ENCODE measurements at places on chromosomes 1 and 21.
A peak's percentile ranks its signal among the peaks of the same experiment; 100 is the strongest.

DNA sequence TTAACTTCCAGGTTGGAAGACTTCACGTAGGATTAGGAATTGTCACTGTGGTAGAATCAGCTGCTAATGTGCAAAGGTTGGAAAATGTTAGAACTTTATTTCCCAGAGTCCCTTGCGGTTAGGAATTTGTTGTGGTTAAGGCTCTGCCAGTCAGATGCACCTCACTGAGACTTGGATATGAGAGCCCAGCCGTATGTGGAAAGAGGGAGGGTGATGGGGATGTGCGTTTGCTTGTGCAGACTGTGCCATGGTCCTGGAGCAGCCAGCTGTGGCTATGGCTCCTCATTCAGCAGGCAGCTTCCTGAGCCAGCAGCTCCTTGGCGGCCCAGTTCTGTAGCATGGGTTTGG is 12.5 kb downstream of the S100A10 start:
- DNase-seq, result no peak

GRCh38 chr21:24994717-24995116 is 612.6 kb downstream of the MRPL39 start:
- DNase-seq, result no peak

- DNase-seq, result no peak
Observed at GRCh38 chr1:31135973-31136600, 70.6 kb upstream of the PUM1 start.

GRCh38 chr1:89703469-89703868 is 70.5 kb downstream of the LRRC8C start:
- no peak for DNase-seq

- no peak for DNase-seq
Observed at GRCh38 chr1:118338936-118339335, 153.9 kb upstream of the SPAG17 start.

- no peak for DNase-seq
Observed at GRCh38 chr21:33073636-33074035, 3.7 kb downstream of the OLIG1 start.

DNA sequence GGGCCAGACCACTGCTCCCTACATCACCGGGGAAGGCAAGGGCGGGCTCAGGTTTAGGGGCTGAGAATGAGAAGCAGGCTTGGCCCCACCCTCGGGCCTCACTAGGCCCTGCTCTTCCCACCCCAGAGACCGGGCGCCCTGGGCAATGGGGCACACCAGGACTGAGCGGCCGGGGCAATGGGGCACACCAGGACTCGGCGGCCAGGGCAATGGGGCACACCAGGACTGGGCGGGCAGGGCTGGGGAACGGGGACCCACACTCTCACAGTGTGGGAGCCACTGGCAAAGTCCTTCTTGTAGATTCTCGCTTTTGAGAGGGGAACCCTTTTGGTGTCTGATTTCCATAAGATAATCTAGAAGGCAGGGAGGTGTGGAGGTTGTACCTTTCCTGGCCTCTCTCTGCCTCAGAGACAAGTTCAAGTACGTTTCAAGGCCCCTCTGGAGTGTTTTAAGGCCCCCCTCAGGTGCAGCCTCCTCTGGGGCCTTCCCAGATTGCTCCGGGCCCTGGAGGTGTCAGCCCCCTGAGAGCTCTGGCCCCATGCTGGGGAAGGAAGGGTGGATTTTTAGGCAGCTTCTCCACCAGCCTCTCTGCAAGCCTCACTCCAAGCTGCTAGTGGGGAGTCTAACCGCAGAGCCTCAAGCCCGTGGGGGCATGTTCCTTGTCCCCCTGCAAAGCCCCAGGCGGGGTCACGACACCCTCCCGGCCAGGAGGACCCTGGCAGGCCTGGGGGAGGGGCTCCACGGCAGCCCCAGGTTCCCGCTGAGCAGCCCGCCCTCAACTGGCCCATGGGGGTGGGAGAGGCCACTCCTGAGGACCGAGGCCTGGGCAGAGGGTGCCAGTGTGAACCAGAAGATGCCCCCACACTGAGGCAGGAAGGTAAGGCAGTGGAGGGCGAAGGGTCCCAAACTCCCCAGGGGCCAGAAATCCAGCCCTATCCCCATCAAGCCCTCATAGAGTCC is 66.2 kb downstream of the ARHGEF16 start:
- no peak for DNase-seq

DNA sequence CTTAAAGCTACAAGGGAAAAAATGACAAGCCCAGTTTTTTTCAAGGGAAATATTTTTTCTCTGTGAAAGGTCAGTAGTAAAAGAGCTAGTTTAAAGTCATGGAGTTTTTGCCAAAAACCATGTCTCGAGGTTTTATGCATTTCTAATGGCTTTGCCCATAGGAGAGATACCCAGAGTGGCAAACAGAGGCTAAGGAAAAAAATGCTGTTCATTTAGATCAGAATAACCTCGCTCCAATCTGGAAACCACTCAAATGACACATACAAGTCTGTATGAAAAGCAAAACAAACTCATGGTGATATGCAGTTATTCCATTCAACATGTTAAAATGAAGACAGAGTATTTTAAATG is 36.9 kb upstream of the EDEM3 start:
- DNase-seq, result no peak

DNA sequence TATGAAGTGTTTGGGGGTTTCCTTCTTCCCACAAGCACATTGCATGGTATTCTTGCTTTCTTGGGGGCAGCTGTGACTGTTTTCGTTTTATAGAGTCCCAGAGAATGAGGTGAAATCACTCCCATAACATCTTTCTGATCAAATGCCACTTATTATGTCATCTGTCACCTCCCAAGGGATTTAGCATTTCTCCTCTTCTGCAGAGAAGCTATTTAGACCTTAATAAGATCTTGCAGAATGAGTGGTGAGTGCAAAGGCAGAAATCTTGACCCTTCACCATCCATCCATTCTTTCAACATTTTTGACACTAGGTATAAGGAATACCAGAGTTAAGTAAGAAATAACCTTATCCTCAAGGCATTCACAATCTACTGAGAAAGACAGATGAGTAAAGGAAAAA is 318.6 kb upstream of the POU3F1 start:
- peak; percentile 4 for DNase-seq

DNA sequence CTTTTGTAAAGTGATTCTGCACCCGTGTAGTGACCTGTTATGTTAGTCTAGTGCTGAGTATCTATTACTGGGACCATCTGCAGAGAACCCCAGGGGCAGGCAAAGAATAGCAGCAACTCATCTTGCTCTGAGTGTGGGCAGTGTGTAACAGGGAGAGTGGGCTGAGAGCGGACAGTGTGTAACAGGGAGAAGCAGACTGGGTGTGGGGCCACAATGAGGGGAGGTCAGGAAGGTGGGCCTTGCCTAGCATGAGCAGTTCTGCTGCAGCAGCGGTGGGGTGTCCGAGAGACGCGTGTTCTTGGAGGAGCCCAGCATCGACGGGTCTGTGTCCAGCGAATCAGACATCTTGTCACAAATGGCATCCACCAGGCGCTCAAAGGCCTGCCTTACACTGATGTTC is 41.2 kb upstream of the NRDC start:
- no peak for DNase-seq

GRCh38 chr1:100130552-100131077 is 2.1 kb downstream of the SASS6 start:
- DNase-seq, result no peak

DNA sequence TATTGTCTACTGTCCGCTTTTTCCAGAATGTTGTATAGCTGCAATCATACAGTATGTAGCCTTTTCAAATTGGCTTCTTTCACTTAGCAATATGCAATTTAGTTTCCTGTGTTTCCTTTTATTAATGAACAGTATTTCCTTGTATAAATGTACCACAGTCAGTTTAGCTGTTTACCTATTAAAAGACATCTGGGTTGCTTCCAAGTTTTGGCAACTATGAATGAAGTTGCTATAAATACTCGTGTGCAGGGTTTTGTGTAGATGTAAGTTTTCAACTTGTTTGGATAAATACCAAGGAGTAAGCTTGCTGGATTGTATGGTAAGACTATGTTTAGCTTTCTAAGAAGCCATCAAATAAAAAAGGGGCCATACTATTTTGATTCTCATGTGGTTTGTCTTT is 24.4 kb upstream of the KCNJ6 start:
- DNase-seq, result no peak

DNA sequence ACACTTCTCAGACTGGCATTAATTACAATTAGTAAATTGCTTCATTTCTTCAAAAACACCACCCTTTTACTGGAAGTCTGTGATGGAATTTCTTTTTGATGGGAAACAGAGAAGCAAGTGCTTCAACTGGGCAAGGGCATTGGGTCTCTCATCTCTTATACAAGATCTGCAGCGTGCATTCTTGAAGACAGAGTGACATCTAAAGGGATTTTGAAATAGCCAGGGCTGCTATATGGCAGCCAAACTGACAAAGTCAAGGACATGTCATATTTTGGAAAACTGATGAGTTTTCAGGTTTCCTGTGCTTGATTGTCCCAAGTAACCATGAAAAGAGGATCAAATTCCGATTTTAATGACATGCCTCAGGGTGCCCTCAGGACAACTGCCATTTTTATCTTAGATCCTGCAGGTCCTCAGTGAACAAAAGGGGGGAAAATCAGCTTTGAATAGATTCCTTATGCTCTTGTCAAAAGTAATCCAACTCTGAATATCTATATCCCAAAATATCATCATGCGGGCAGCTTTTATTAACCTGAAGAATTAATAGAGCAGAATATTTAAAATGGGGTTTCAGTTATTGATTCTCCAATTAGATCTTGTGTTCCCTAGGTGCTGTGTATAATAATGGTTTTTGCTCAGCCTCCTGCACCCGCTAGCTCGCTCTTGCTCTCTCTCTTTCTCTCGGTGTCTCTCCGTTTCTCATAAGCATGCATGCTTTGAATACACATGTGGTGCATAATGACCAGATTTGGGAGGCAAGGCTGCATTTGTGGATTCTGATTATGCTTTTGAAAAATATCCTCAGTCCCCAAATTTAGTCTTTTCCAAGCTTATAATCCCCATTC is 221.8 kb downstream of the TTLL7 start:
- no peak for DNase-seq

- no peak for DNase-seq
Observed at GRCh38 chr1:247386687-247387086, 29.3 kb upstream of the NLRP3 start.

DNA sequence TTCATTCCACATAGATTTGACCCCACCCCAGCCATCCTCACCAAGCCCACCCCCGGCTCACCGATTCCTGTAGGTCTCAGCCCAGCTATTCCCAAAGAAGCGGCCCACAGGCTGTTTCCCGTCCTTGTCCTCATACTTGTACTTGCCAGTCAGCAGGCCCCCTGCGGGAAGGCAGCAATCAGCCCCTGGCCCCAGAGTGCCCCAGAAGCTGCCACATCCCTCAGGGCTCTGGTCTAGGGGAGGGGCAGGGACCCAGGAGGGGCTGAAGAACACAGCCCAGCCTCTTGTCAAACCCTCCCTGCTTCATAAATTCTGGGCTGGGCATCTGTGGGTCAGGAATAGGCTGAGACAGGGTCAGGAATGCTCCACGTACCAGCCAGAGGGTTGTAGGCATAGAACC is 5.0 kb downstream of the AKR7A2 start:
- DNase-seq, result no peak

DNA sequence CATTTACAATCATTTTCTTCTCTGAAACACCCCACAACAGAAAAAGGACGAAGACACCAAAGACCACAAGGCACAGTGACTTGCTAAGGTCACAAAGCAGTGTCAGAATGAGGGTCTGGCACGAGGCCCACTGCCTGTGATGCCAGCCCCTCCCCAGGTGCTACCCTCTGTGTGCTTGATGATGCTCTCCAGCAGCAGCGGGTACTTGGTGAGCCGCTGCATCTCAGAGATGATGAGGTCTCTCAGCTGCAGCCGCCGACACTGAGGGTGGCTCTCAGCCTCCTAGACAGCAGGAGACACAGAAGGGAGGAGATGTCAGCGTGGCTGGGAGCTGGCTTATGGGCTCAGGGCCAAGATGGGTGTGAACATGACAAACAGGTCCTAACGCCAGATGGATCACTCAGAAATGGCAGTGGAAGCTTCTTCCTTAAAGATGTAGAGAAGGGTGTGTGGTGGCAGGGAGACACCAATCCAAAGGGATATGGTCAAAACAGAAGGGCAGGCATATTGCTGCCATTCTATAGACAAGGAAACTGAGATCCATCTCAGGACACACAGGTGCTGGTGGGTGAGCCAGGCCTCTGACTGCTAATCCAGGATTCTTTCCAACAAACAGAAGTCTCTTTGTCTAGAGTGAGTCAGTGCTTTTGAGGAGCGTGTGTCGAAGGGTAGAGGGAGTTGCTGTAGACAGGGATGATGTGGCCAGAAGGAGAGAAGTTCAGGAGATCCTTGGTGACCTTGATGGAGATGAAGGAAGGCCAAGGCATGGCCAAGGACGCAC is 25.6 kb downstream of the LRRC71 start:
- DNase-seq, result no peak

GRCh38 chr21:38469642-38470041 is 28.6 kb downstream of the ERG start:
- no peak for DNase-seq

DNA sequence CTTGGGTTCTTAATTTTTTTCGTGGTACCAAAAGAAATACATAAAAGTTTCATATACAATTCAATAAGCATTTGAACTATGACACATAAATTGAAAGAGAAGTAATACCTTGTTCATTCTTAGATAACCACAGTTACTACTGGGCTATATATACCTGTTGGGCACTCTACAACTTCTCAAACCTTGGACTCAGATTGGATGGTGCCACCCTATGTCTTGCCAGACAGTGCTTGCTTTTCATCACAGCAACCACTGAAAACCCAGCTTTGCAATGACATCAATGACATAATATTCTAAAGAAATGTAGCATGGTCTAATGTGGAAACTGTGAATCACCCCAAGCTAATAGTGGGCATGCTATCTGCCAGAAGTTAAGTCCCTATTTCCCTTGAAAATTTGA is 62.8 kb upstream of the DPH5 start:
- no peak for DNase-seq

- DNase-seq, result no peak
Observed at GRCh38 chr1:24641646-24642151, 1.4 kb upstream of the SRRM1 start.

GRCh38 chr1:5370311-5370710 is 621.9 kb downstream of the NPHP4 start:
- no peak for DNase-seq

- DNase-seq, result no peak
Observed at GRCh38 chr1:28129150-28129549, 40.7 kb upstream of the EYA3 start.

DNA sequence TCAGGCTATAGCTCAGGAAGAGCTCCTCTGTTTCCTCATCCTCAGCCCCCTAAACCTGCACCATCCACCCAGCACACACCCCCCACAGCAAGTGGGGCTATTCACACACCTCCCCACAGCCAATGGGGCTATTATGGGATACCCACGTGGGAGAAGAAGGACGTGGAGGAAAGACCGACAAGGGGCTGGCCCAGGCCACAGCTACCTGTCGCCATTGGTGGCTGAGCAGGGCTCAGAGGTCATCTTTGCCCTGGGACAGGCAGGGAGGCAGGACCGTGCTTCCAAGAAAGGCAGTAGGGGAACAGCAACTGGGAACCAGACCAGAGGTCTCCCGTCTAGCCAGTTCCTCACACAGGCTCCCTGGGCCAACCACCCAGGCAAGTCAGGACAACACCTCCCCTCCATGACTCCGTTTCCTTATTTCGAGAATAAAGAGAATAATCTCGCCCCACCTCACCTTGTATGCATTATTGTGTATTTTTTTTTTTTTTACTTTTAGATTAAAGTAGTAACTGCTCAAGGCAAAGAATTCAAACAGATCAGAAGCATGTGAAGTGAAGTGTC is 92.3 kb upstream of the TARDBP start:
- no peak for DNase-seq
